Stimulated activated memory B cell treated with anti-CD40 and anti-IgM and Interleukin-4, amounts not matched to agents 10 μg/mL and 1 μg/mL and 100 μg/mL, for 72 hours (primary cell): ENCODE measurements at places on chromosomes 16 and 17.

DNA sequence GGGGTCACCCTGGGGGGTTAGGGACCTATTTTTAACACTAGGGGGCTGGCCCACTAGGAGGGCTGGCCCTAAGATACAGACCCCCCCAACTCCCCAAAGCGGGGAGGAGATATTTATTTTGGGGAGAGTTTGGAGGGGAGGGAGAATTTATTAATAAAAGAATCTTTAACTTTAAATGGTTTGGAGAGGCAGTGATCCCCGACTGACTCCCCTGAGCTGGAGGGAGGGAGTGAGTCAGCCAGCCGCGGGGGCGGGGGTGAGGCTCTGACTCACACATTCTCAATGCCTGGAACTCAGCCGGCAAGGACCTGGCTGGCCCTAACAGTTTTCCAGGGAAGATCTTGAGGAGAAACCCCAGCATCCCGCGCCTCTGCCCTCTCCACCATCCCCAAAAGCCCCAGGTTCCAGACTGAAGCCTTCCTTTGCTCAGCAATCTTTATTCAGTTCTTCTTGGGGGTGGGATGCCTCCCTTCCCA lies 1.5 kb downstream of the HCFC1R1 start:
- H3K27me3 ChIP-seq = peaks cover 16% of the 10 kb centered on the region
- H3K4me1 ChIP-seq = peaks cover 67% of the 10 kb centered on the region
- H3K27ac ChIP-seq = peak overlapping the region; percentile 83
- ATAC-seq = no peak
- peaks cover 15% of the 10 kb centered on the region for H3K36me3 ChIP-seq
- H3K4me3 ChIP-seq = peak overlapping the region; percentile 81

DNA sequence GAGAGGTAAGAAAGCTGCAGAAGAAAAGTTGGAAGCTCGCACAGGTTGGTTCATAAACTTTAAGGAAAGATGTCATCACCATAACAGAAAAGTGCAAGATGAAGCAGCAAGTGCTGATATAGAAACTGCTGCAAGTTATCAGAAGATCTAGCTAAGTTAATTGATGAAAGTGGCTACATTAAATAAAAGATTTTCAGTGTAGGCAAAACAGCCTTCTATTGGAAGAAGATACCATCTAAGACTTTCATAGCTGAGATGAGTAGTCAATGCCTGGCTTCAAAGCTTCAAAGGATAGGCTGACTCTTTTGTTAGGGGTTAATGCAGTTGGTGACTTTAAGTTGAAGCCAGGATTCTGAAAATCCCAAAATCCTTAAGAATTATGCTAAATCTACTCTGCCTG lies 24.0 kb downstream of the CYLD start:
- peaks cover 66% of the 10 kb centered on the region for H3K4me1 ChIP-seq
- H3K27ac ChIP-seq = no peak overlapping the region
- H3K27me3 ChIP-seq = no peaks in the 10 kb centered on the region
- no peak overlapping the region for H3K4me3 ChIP-seq

- no peaks in the 10 kb centered on the region for H3K36me3 ChIP-seq
- no peaks in the 10 kb centered on the region for H3K27me3 ChIP-seq
- no peak overlapping the region for H3K4me3 ChIP-seq
- ATAC-seq = no peak
These were observed 93.6 kb upstream of the NOG start for GRCh38 chr17:56499799-56500388.

DNA sequence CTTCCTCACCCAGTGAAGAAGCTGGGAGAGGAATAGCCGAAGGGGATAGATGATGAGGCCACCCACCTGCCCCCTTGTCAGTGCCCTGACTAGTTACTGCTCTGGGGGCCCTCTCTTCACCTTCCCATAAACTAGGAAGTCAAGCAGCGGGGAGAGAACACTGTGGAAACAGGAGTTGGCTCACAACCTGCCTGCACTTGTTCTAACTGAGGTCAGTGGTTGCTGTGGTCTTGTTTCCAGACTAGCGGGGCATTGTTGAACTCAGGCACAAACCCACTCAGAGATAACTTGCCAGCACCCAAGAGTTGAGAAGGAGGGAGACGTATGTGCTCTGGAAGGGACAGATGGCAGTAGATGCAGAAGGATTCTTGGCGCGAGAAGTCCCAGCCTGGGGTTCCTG lies 48.6 kb upstream of the DDX52 start:
- peaks cover 4% of the 10 kb centered on the region for H3K27me3 ChIP-seq
- no peaks in the 10 kb centered on the region for H3K4me1 ChIP-seq
- ATAC-seq = no peak
- no peak overlapping the region for H3K27ac ChIP-seq
- peaks cover 8% of the 10 kb centered on the region for H3K36me3 ChIP-seq

DNA sequence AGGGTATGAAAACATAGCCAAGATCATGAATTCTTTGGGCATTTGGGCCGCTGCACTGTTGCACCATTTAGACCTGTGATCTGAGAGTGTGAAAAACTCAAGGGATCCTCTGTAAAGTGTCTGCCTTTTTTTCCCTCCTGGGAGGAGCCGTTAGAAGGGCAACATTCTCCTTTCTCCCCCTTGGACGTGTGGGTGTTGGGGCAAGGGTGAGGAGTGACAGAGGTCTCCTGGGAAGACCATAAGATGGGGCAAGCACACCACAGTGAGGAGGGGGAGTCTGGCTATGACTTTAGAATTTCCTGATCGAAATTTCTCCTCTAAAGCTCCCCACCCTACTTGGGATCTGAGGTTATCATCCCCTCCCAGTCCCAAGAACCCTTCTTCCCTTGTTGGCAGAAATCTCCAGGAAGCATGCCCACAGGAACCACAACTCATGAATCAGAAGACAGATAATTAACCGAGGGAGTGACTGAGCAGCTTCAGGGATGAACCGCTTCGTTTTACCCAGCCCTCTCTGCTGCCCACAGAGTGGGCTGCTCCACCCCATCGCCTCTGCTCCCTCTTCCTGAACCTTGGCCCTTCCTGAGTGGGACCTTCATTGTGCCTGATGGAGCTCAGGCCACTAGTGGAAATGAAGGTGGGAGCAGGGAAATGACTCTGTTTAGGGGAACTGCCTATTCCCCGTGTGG lies 4.2 kb downstream of the ITGB3 start:
- H3K36me3 ChIP-seq = peaks cover 7% of the 10 kb centered on the region
- no peak overlapping the region for H3K27ac ChIP-seq
- no peak overlapping the region for H3K4me3 ChIP-seq
- no peak for ATAC-seq
- H3K27me3 ChIP-seq = peaks cover 10% of the 10 kb centered on the region

- H3K4me1 ChIP-seq = peaks cover 37% of the 10 kb centered on the region
- H3K27me3 ChIP-seq = no peaks in the 10 kb centered on the region
- ATAC-seq = no peak
- H3K36me3 ChIP-seq = peaks cover 58% of the 10 kb centered on the region
These were observed 14.1 kb upstream of the ITGAE start for GRCh38 chr17:3815122-3815521.
